NAMALWA (cell line): ENCODE measurements at places on chromosomes 3 and 15.

DNA sequence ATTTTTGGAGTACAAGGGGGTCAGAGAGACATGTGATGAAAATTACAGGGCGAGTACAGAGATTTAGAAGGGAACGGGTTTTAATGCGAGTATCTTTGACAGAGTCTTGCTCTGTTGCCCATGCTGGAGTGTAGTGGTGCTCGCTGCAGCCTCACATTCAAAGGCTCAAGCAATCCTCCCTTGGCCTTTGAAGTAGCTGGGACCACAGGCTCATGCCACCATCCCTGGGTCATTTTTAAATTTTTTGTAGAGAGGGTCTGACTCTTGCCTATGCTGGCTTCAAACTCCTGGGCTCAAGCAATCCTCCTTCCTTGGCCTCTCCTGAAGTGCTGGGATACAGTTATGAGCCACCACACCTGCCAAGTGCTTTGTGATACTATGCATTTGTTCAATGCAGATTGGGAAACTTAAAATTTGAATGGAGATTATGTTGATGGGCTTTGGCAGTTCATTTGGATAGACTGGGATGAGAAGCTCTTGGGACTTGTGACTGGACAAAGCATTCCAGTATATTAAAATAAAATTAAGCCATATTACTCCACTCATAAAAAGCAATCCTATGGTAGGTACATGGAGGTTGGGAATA, 4.0 kb upstream of the LMLN start:
- peak; percentile 17 for DNase-seq

DNA sequence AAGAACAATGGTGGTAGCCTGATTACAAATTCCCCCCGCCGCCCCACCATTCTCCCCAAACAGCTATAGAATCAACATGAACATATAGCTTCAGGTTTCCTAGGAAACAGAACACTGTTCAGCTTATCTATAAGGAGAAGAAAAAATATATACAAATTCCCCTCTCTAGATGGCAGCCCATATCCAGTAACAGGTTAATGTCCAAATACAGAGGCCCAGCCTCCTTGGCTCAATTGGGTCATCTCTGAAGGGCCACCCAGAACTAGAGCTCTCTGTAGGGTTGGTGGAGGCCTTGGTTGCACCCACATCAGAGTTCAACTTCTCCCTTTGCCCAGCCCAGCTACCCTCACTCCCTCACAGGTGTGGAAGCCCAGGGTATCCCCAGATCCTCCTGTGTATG, 91.5 kb upstream of the ADAMTS17 start:
- no peak for DNase-seq

DNA sequence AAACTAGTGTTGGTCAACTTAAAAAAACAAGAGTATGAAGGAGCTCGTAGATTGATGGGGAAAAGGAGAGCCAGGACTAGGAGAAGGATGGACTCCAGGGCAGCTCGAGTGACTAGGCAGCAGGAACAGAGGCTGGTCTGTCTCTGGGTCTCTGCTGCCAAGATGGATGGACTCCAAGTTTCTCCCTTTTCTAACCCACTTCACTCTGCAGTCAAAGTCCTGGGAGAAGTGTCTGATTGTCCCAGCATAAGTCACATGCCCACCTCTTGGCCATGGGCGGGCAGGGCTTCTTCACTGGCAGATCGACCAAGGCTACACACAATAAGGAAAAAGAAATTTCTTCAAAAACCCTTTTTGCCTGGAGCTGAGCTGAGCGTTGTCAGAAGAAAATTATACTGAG, 9.2 kb upstream of the EPB42 start:
- no peak for DNase-seq

DNA sequence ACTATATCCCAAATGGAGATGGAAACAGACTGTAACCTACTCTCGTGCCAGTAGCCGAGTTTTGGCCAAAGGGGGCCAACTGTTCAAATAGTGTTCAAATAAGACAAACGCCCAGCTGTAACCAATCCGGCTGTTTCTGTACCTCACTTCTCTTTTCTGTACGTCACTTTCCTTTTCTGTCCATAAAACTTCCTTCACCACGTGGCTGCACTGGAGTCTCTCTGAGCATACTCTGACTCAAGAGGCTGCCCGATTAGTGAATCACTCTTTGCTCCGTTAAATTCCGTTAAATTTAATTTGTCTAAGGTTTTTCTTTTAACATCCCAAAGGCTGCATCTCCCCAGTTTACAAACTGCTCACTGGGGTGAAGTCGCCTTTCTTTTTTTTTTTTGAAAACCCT, 219.2 kb upstream of the P2RY1 start:
- no peak for DNase-seq

DNA sequence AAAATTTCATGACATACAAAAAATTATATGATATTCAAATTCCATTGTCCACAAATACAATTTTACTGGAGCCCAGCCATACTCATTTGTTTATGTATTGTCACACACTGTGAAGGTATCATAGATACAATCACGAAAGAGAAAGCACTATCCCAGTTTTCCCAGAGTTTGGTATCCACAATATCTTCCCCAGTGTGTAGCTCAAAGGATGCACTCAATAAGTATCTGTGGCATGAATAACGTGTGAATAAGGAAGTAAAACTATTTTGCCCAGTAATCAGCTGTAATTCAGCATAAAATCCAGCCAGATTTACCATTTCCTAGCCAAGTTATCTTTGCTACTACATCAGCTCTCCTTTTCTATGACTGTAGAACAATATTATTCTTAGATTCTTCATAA, 131.3 kb upstream of the KCNMB2 start:
- DNase-seq, result no peak
